ENCODE measurements at places on chromosomes 1 and 21.

GRCh38 chr1:12314333-12314903 lies 84.6 kb downstream of the VPS13D start:
- no peak for DNase-seq

DNA sequence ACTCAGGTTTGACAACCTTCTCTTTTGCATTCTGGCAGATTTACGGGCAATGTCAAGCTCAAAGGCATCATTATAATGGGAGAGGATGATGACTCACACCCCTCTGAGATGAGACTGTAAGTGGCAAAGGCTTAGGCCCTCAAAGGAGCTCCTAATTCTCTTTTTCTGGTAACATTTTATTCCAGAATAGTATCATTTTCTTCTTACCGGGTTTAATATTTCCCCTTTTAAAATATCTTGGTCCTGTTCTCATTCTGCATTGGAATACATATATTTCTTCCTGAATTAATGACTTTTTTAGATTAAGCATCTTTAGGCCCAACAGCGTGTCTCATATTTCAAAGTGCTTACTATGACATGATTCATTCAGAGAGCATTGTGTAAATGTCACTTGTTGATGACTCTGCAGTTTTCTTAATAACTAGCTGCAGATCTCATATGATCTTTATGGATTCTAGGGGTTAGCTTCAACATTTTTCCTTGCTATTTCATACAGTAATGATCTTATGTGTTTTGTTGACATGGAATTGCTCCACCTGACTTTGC lies 1.7 kb downstream of the PITHD1 start:
- DNase-seq, result no peak

GRCh38 chr1:182227864-182228547 lies 163.6 kb downstream of the GLUL start:
- DNase-seq, result no peak

DNA sequence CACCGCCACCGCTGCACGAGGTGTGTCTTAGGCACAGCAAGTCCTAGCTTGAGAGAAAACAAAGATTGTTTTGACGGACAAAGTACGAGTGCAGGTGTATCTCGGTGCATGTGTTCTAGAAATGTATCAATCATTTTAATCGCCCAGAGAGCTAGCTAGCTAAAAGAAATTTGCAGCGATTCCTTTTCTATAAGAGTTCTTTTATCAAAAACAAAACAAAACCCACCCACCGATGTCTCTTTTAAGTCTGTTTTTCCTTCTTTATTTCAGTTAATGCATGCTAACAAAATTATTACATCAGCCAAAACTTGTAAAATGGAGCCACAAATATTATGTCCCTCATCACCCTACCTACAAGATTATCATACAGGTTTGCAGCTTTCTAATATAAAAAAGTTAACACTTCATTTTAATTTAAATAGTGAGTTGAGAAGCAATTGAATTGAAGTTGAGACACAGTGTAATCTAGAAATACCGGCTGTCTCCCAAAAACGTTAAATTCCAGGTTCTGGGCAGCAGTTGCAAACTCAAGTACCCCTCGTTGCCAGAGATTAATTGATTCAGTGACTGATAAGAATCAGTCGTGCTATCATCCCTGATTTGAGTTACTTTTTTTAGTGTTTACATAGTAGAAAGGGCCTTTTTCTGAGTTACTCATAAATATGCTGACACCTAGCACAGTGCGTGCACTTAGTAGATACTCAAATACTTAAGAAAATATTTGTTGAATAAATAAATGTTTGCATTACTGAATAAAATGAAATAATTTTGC lies 1.5 kb upstream of the SYDE2 start:
- DNase-seq, result no peak

- DNase-seq, result no peak
Measured at GRCh38 chr1:151485685-151486255, 25.4 kb upstream of the CGN start.

DNA sequence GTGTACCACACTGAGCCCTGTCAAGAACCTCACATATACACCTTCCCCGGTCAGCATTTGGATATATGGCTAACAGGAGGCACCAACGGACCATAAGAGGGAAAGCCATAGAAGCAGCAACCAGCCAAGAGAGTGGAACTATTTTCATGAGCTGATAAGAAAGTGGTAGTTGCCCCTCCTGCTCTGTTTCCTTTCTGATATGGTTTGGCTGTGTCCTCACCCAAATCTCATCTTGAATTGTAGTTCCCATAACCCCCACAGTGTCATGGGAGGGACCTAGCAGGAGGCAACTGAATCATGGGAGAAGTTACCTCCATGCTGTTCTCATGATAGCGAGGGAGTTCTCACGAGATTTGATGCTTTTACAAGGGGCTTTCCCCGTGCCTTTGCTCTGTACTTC lies 366.1 kb upstream of the DAB1 start:
- no peak for DNase-seq

- DNase-seq, result no peak
Measured at GRCh38 chr21:31929548-31929947, 56.7 kb downstream of the HUNK start.

- no peak for DNase-seq
Measured at GRCh38 chr1:53328541-53329499, 950 bp upstream of the LRP8 start.

DNA sequence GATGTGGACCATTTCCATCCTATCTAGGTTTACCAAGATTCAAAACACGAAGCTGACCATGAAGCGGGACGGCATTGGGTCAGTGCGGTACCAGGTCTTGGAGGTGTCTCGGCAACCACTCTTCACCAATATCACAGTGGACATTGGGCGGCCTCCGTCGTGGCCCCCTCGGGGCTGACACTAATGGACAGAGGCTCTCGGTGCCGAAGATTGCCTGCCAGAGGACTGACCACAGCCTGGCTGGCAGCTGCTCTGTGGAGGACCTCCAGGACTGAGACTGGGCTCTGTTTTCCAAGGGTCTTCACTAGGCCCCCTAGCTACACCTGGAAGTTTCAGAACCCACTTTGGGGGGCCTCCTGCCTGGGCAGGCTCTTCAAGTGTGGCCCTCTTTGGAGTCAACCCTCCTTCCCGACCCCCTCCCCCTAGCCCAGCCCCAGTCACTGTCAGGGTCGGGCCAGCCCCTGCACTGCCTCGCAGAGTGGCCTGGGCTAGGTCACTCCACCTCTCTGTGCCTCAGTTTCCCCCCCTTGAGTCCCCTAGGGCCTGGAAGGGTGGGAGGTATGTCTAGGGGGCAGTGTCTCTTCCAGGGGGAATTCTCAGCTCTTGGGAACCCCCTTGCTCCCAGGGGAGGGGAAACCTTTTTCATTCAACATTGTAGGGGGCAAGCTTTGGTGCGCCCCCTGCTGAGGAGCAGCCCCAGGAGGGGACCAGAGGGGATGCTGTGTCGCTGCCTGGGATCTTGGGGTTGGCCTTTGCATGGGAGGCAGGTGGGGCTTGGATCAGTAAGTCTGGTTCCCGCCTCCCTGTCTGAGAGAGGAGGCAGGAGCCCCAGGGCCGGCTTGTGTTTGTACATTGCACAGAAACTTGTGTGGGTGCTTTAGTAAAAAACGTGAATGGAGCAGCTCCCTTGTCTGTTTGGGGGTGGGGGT lies 864 bp upstream of the CCDC24 start:
- no peak for DNase-seq

DNA sequence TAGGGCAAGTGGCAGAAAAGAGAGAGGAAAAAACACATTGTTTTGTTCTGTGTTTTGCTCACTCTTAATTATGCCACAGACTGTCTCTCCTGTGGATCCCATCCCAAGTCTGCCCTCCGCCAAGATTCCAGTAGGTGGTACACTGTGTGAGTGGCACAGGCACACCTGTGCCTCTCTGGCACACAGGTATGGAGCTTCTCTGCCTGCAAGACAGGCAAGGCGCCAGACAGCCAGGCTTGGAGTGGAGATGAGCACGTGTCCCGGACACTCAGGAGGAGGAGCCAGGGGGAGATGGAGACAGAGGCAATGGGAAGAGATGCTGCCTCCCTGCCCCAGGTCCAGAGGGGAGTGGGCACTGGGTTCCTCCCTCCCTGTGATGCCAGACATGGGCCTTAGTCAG lies 6.5 kb upstream of the GRIK3 start:
- no peak for DNase-seq

DNA sequence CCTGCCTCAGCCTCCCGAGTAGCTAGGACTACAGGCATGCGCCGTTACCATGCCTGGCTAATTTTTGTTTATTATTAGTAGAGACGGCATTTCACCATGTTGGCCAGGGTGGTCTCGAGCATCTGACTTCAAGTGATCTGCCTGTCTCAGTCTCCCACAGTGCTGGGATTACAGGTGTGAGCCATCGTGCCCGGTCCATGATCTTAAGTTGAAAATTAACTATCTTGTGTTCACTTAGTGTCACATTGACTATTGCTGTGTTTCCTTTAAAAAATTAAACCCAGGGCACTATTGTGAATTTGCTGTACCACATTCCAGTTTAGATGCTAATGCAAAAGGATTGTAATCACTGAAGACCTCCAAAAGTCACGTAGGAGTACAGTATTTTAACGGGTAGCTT lies 14.1 kb downstream of the CMPK1 start:
- DNase-seq, result no peak

DNA sequence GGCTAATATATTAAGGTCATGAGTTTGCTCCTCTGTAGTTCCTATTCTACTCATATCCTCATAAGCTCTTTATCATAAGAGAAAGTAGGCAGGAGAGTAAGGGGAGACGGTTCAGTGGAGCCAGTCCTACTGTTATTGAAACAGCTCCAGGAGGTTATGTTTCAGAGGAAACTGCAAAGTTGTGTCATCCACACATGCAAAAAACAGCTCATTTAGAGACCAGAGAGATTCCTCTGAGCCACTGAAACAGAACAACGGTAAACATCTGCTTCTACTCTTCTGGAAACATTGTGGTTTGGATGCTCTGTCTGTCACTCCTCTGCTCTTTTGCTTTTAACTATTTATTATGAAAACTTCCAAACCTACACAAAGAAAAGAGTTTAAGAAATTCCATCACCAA lies 66.3 kb upstream of the PPP2R5A start:
- DNase-seq, result no peak

GRCh38 chr1:170634293-170634692 lies 29.6 kb upstream of the PRRX1 start:
- no peak for DNase-seq

GRCh38 chr1:168086438-168086837 lies 50.3 kb downstream of the GPR161 start:
- no peak for DNase-seq

DNA sequence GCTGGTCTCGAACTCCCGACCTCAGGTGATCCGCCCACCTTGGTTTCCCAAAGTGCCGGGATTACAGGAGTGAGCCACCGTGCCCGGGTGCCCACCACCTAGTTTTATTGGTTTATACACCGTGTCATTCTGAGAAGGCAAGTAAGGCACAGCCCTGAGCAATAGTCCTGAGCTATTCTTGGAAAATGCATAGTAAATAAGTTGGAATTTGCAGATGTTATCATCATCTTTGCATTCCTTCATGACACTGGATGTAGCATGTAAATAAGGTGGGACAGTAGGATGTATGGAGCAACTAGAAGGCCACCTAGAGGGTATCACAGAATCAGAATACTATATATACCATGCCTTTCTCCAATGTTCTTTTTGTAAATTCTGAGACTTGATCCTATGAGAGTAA lies 11.0 kb downstream of the TOR1AIP2 start:
- DNase-seq, result no peak

All from CD8-positive, alpha-beta T cell (primary cell).